ENCODE measurements at places on chromosomes 6 and 20.

DNA sequence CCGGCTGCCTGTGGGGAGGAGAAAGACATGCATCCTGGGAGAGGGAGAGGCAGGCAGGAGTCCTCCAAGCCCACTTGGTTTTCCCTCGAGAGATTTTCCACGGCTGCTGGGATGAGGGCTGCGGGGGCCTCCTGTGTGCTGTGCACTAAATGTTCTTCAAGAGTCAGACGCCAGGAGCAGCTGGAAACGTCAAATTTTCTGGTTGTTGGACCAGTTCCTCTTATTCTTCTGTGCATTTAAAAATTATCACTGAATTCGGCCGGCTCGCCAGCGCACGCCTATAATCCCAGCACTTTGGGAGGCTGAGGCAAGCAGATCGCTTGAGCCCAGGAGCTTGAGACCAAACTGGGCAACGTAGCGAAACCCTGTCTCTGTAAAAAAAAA lies 32.8 kb upstream of the NTSR1 start:
- no peak for DNase-seq

- no peak for DNase-seq
Measured at GRCh38 chr6:149463781-149464180, 21.0 kb downstream of the ZC3H12D start.

DNA sequence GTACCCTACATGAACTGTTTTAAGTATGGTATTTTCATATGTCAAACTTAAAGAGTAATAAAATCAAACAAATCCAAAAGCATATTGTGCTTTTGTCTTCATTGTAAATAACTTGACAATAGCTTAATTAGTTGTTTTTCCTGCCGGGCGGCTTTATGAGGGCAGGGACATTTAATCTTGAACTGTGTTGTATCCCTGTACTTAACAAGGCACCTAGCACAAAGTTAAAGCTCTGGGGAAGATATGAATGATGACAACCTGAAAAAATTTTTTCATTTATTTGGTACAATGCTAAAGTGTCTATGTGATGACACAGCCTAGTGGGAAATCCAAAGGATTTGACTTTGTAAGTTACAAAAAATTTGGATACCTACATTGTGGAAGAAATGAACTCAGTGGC lies 502 bp upstream of the HACE1 start:
- DNase-seq: no peak

DNA sequence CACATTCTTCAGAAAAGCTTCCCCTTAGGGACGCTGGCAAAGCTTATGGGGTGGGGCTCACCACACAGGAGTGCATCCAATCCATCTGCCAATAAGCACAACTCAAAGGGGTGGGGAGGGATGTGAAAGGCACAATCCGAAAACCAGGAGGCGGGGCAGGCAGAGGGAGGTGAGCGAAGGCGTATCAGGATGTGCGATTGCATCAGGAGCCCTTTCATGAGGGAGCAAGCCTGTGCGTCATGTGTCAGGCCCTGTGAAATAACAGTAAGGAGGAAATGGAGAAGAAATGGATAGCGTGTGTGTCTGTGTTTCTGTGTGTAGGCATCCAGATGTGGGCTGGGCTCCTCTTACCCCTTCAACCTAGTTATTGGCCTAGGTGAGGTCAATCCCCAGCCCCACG lies 382.4 kb upstream of the CDH4 start:
- DNase-seq: no peak

DNA sequence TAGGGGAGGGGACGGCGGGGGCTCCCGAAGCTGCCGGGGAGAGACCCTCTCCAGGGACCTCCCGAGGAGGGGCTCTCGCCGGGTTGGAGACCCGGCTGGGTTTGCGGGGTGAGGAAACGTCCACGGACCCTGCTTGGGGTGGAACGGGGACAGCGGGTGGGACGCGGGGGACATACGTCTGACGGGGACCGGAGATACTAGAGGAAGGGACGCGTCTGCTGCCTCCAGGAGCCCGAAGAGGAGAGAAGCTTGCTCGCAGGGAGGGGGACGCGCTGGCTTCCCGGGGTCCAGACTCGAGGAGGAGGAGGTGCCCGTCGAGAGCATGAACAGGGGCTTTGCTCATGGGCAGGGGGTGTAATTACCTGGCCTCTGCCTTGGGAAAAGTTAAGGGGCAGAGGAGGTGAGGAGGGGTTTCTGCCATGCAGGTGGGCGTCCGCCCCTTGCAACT lies 593 bp downstream of the DNMT3B start:
- DNase-seq: no peak

DNA sequence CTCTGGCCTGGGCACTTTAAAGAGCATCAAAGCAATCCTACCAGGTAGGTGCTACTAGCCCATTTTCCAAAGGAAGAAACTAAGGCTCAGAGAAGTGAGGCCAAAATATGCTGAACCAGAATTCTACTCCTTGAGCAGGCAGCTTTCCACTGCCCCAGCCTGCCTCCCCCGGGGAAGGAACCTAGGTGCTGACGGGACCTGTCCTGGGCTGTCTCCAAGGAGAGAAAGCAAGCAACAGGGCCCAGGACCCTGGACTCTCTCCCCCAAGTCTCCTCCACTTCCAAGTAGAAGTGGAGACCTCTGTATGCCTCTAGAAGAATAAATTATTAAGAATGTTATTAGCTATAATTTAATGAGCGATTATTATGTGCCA lies 159.5 kb downstream of the MRPL14 start:
- no peak for DNase-seq

DNA sequence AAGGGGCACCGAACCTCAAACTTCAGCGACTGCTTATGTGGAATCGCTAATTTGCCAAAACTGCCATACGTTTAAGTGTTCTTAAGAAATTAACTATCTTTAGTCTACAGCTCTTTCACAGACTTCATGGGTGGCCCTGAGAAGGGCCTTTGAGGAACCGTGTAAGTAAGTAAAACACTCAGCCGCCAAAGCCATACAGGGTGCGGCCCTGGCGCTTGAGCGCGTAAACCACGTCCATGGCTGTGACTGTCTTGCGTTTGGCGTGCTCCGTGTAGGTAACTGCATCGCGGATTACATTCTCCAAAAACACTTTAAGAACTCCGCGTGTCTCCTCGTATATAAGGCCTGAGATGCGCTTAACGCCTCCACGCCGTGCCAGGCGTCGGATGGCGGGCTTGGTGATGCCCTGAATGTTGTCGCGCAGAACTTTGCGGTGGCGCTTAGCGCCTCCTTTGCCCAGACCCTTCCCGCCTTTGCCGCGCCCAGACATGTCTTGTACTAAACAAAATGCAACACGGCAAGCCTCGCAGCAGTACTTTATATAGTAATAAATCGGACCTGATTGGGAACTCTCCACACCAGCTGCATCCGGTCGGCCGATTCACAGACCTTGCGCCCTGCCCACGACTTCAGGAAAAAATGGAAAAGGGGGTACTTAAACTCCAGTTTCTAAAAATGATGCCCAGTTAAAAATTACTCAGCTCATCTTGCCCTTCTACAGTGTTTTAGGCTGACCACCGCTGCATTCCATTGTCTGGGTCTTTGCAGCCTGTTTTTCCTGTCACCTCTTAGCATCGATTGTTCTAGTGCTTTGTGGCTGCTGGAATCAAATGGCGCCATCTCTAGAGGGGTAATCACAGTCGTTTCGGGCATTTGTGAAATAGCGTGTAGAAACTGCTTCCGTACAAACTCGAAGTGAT lies 38.9 kb downstream of the OR2B2 start:
- no peak for DNase-seq

- peak; percentile 78 for DNase-seq
Measured at GRCh38 chr20:47233333-47234188, 122.9 kb downstream of the ZMYND8 start.

DNA sequence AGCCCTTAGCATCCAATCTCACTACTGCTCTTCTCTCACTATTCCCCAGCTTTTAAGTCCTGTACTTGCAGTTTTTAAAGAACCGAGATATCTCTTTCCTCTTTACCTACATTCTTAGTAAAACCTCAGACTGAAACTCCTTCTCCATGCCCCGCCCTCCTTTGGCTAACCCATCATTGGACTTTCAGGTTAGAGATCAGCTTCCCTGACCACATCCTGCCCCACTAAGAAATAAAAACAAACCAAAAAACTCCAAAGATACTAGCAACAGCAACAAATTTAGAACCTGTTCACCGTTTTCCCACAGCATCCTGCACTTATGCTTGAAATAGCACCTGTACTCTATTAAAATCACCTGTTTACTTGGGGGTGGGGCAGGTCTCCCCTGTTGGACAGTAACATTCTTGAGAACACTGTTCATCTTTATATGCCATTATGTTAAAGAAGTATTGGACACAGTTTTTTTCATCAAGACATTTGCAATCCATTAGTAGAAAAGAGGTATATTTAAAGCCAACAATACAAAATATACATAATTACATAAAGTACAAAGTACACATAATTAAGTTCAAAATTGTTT lies 16.3 kb upstream of the SMAP1 start:
- no peak for DNase-seq

GRCh38 chr6:11123978-11124377 lies 12.5 kb upstream of the ERVFRD-1 start:
- no peak for DNase-seq

- DNase-seq: no peak
Measured at GRCh38 chr6:167399599-167399998, 74.7 kb downstream of the TTLL2 start.

GRCh38 chr20:19232997-19233794 lies 20.8 kb downstream of the SLC24A3 start:
- DNase-seq: no peak

DNA sequence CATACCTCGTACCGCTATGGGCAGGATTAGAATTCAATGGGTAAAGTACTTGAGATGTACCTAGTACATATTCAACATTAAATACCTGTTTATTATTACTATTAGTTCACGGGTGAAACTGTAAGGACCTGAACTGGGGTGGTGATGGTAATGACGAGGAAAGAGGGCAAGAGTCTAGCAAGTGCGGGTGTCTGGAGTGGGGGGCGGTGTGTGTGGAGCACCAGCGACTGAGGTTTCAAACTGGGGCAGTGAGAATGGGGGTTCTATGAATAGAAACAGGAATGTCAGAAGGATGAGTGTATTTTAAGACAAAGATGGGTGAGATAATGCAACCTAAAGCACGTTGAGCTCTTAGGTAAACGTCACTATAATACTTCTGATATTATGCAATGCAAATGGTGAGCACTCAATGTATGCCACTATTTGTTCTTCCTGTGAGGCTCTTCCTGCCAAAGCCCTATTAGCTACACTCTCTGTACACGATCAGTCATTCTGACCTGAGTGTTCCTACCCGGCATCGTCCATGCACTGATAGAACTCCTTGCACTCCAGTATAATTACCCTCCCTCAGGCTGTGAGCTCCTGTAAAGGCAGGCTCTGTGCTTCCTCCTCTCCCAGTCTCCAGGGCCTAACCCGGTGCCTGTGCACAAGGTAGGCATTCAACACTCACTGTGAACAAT lies 55.0 kb downstream of the ALDH5A1 start:
- DNase-seq: no peak

GRCh38 chr6:44651604-44652003 lies 264.1 kb downstream of the CDC5L start:
- no peak for DNase-seq

GRCh38 chr6:150086026-150086425 lies 17.1 kb upstream of the ULBP3 start:
- DNase-seq: no peak

DNA sequence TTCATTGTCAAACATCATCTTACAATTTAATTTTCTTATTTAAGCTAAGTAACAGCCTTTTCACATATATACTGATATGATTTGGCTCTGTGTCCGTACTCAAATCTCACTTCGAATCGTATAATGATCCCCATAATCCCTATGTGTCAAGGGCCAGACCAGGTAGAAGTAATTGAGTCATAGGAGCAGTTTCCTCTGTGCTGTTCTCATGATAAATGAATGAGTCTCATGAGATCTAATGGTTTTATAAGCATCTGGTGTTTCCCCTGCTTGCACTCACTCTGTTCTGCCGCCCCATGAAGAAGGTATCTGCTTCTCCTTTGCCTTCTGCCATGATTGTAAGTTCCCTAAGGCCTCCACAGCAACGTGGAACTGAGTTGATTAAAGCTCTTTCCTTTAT lies 25.1 kb upstream of the CMTR1 start:
- no peak for DNase-seq

DNA sequence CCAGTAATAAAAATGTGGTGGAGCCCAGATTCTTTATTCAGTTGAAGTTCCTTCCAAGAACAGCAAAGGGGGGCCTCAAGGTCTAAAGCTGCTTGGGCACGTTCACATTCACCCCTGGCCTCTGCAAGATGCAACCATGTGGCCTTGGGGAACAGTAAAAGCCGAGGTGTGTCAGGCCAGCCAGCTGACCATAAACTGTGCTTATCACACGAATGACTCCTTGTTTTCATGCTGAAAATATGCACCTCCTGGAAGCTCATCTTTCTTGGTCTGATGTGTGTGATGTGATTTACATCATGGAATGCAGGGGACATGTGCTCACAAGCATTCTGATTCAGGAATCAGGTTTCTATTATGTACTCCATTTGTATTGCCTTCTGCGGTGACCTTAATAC lies 211.6 kb upstream of the MARCKS start:
- DNase-seq: no peak

GRCh38 chr20:35823937-35824336 lies 52.1 kb downstream of the PHF20 start:
- DNase-seq: no peak

GRCh38 chr6:114713690-114714089 lies 370.9 kb upstream of the HS3ST5 start:
- no peak for DNase-seq

DNA sequence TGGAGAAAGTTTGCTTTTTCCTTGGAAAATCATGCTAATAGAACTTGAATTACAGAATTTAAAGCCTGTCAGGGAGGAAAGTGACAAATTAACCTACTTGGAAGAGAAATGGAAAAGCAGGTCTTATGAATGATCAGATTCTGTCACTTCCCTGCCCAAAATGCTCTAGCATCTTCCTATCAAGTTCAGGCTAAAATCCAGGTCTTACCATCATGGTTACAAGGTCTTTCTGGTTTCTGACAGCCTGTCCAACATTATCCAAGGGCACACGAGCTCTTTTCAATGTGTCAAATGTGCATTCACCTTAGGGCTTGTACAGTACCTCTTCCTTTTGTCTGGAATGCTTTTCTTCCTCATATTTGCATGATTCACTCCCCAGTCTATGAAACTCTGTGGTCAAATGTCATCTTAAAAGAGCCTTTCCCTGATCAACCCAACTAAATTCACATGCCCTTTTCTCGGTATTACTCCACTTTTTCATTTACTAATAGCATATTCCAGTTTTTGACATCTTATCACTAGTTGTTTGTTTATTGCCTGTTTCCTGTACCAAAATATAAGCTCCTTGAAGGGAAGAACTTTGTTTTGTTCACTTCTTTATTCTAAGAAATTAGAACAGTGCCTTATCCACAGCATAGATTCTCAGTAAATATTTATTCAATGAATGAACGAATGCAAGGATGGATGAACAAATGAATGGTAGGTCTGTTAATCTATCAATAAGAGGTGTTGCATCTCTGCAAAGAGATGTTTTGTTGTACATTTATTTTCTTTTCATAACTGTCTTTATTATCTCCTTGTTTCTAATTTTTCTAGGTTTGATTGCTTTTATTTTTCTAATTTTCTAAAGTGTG lies 139.5 kb downstream of the BCAS1 start:
- DNase-seq: no peak

DNA sequence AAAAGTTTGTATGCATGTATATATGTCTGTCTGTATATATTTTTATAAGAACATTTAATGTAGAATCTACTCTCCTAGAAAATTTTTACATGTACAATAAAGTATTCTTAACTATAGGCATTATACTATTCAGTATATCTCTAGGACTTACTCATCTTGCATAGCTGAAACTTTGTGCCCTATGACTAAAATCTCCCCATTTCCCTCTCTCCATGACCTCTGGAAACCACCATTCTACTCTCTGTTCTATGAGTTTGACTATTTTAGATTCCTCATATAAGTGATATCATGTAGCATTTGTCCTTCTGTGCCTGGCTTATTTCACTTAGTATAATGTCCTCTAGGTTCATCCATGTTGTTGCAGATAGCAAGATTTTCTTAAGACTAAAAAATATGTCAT lies 205.1 kb upstream of the SMLR1 start:
- DNase-seq: no peak
